ENCODE measurements at places on chromosomes 4 and X.

DNA sequence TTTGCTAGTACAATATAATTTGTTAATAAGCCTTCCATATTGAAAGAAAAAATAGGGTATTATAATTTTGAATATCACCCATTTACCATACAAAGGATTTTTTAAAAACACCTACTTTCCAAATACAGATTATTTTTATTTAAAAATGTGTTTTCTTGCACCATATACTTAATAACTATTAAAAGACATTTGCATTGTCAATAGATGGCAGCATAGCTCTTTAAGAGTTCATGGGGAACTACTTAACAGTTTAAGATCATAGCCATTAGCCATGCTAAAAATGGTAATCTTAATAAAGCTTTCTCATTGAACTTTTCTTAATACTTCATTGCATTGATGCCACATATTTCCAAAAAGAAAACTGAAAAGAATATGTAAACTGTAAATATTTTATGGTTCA lies 1995.9 kb downstream of the C4orf33 start:
- no peak for DNase-seq

- no peak for DNase-seq
Measured at GRCh38 chrX:112654871-112655270, 24.9 kb downstream of the LHFPL1 start.

DNA sequence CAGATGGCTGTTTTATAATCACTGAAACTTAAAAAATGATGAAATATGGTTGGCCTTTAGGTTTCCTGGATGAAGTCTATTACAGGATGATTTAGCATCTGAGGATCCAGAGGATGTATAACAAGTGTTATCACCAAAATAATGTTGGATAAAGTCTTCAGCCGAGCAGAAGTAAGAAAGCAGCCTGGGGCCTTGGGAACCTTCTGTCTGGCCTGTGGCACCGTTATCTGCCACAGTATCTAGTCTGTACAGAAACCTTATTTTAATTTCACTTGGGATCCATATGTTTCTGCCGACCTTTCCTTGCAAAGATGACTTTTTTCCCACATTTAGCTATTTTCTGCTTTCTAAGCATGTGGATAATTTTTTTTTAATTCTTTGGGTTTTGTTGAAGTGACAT lies 20.5 kb upstream of the ANTXR2 start:
- no peak for DNase-seq

- DNase-seq, result no peak
Measured at GRCh38 chr4:182649698-182650477, 267.3 kb downstream of the DCTD start.

DNA sequence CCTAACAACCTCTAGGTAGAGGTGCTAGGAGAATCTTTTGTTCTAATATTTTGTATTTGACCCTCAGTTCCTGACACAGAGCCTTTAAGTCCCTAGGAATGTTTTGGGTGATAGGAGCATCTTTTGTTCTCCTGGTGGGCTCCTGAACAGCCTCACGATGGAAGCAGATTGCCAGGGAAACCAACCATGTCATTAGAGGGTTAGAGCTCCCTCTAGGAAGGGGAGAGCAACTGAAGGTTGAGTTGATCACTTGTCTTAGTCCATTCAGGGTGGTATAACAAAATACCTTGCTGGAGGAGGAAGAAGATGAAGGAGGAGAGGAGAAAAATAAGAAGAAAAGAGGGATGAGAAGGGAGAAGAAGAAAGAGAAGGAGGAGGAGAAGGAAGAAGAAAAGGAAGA lies 9.2 kb downstream of the VCX start:
- no peak for DNase-seq

GRCh38 chr4:87025614-87026041 lies 90.8 kb downstream of the AFF1 start:
- DNase-seq, result no peak

- DNase-seq, result no peak
Measured at GRCh38 chr4:123449780-123450179, 53.2 kb downstream of the SPRY1 start.

DNA sequence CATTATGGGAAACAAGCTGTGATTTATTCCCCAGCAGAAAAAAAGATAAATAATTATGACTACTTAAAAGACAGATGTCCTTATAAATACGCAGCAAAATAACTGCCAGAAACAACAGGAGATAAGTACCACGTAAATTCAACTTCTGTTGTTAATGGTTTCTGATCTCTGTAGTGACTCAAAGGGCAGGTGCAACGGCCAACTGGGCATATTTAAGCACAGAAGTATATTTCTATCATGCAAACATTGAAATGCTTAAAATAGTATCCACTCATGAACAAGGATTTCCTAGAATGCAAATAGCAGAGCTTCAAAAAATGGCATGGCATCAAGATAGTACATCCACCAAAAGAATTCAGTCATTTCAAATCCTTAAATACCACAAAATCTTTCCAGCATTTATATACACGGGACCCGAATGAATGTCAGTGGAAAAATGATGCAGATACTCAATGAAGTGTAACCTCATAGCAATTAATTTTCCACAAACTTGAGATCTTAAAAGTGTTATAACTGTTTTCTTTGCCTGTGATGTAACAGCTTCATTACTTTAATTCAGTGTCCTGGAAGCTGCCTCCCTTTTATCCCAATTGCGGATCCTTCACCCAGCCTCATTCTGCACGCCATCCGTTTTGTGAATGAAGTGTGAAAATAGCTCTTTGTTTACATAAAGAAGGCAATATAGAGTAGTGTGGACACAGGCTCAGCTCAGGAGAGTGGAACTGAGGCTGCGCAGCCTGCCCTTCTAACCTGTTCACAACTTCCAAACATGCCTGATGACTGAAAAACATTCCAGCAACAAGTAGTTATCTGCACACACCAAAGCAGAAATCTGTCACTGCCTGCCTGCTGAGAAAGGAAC lies 10.2 kb downstream of the PDGFC start:
- no peak for DNase-seq

- no peak for DNase-seq
Measured at GRCh38 chrX:66920296-66920695, 281.4 kb upstream of the EDA2R start.

GRCh38 chr4:184775854-184776555 lies 42.1 kb upstream of the CENPU start:
- no peak for DNase-seq

GRCh38 chrX:103610282-103610681 lies 2.5 kb downstream of the TCEAL3 start:
- DNase-seq, result no peak

DNA sequence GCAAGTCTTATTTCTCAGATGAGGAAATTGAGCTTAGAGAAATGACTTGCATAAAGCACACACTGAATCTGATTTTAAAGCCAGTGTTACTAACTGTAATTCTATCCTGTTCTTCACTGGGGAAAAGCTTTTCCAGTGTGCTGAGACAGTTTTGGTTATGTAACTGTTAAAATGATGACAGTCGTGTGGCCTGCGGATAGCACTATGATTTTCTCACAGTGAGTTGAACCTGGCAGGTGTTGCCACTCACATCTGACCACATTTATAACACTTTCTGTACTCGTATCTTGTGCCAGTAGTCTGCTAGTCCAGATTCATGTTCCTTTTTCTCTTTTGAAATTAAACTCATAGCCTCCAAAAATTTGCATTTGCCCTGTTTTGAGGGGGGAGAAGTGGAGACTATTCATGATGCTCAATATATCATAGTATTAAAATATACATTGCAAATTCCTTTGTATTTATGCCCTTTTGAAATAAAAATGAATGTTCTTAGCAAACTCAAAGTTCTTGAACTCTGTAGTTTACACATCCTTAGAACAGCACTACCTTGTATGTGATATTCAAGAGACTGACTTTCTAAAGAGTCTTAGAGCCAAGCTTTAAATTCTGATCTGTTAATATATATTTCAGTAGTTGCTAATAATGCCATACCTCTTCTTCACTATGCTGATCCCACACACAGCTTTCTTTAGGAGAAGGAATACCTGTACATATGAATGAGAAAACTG lies 132.3 kb downstream of the PDLIM5 start:
- no peak for DNase-seq

- DNase-seq, result no peak
Measured at GRCh38 chr4:141455651-141456050, 180.7 kb upstream of the IL15 start.

DNA sequence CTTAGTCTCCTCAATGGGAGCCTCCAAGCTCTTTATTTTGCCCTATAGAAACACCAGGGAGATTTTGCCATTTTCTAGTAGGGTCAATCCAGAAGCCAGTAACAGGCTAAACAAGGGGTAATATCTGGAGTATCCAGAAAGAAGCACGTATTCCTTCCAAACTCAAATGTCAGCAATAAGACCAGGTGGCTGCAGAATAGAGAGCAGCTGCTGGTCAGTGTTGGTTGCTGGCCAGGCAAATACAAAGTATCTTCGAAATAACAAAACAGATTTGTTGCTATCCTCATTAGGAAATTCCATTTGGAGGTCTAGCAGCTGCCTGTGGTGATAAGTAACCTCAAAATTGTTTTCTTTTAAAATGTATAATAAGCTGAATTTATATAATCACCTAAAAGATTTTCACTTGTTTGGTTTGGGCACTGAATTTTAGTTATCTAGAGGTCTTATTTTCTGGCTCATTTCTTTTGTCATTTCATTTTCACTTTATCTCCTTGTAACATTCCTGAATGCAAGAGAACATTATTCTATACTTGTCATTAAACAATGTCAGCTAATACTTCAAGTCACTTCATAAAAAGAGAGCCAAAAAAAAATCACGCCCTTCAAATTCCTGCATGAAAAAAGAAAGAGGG lies 320.6 kb downstream of the DTHD1 start:
- DNase-seq, result no peak

- DNase-seq, result no peak
Measured at GRCh38 chr4:60805500-60806313, 394.4 kb upstream of the ADGRL3 start.

- no peak for DNase-seq
Measured at GRCh38 chrX:28126886-28127285, 145.6 kb upstream of the DCAF8L1 start.

DNA sequence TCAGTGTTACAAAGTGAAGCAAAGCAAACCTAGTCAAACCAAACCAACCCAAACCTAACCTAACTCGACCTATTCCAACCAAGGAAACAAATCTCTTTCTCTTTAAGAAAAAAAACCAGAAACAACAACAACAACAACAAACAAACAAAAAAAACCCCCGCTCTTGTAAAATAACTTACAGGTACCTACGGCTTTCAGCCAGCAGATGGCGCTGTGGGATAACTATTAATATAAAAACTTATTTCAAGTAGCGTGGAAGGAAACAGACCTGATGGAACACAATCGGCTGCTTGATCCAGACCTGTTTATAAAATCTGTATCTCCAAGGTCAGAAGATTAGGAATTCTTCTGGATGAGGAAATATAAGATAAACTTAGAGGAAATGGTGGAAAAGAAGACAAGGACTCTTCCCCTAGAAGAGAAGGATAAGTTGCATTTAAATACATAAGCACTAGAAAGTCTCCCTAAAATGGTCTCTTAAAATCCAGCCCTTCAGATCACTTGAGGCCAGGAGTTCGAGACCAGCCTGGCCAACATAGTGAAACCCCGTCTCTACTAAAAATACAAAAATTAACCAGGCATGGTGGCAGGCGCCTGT lies 34.4 kb upstream of the CDKL5 start:
- peak; percentile 73 for DNase-seq

GRCh38 chr4:55216863-55217635 lies 91.7 kb upstream of the KDR start:
- no peak for DNase-seq

DNA sequence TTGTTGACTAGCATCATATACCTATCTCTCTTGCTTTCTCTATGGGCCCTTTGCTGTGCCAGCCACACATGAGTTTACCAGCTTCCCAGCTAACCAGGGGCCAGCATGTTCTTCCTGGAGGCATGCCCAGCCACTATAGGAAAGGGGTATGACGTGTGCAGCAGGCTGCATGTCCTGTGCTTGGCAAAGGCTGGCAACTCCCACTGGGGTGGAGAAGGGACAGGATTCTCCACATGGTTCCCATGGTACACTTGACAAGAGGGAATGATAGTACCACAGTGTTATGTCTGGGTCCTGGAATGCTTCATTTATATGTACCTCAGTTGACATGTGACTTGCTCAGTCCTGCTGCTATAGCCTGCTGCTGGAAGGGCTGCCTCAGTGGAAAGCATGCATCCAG lies 78.8 kb downstream of the TMEM164 start:
- no peak for DNase-seq

DNA sequence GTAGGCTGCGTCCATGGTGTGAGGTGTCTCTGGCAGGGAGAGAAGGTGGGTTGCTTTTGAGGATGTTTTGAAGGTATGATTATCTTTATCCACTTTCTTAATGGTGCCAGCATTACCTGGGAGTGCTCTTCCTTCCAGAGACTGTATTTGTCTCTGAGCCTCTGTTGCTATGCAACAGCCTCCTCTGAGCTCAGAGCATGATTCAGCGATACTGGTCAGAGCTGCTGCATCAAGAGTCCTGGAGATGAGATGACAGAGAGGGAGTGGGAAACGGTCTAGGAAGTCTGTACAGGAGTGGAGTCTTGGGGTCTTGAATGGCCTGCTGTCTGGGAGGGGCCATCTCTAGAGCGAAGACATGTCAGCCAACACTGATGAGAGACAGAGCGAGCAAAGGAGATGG lies 104.4 kb upstream of the RAB40AL start:
- no peak for DNase-seq

GRCh38 chr4:101356928-101357327 lies 9.6 kb upstream of the PPP3CA start:
- DNase-seq, result no peak

DNA sequence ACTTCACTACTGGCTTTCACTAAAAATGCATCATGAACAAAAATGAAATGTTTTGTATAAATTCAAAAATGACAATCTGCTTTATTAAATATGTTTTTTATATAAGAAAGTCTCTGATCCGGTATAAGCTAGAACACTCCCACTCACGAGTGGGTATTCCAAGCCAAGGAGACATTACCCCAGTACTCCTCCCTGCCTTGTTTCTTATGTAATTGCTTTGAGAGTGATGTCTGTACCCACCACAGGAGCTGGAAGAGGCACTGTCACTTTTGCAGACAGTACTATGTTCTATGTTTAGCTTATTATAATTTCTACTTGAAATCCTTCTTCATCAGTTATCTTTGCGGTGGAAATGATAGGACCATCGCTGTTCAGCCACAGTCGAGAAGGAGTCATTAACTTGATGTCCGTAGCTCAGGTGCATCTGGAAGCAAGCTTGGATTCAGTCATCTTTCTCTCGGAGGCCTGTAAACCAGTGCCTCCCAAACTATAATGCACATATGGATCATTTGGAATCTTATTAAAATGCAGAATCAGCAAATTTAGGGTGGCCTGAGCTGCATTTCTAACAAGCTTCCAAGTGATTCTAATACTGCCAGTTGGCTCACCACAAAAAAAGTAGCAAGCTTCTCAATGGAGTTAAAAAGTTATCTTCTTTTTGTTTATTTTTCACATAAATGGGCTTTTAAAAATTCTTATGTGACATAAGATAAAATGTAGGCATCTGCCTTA lies 396.4 kb downstream of the GRIA2 start:
- DNase-seq, result no peak

GRCh38 chr4:65600656-65601055 lies 69.6 kb downstream of the EPHA5 start:
- no peak for DNase-seq

DNA sequence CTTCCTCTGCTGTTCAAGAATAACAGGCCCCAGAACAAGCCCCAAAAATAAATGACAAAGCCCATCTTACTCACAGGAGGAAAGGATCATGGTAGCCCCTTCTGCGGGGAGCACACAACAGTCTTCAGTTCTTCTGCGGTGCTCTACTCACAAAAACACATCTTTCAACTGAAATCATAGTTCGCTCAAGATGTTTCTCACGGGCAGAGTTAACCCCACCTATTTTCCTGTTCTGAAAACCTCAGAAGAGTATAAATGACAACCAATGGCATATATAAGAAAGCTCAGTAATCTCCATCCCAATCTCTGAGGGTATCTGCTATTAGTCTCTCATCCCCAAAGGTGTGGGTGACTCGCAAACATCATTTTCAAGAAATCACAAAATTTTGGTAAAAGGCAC lies at the start of gene TXK:
Gene TXK, minus strand, starts transcription at position 170 of the 400 bp plus-strand sequence. Its CDS starts 80 bp downstream, at position 90.
- no peak for DNase-seq

All from T-helper 9 cell (primary cell).